Smooth muscle cell of the pulmonary artery (primary cell): ENCODE measurements at places on chromosomes 16 and 17. TPM values are rescaled to one million over a fixed set of nuclear protein-coding genes. Genes with fewer than 3 reads are reported as not detected.

Gene ABCA3
- total RNA-seq = 13.0 and 16.0 TPM in 2 replicates

Gene TGFB1I1
- 41.6 and 75.6 TPM in 2 replicates for total RNA-seq

Gene NPIPB8
- total RNA-seq = 0.13 and 0.52 TPM in 2 replicates

Gene KCNH6
- not detected in 2 replicates for total RNA-seq

Gene CCL4
- total RNA-seq = not detected in 2 replicates

Gene ELMO3
- 0.26 and 0.76 TPM in 2 replicates for total RNA-seq

Gene ITGAD
- total RNA-seq = not detected in 2 replicates

Gene OR1A1
- not detected in 2 replicates for total RNA-seq

Gene SLC43A2
- total RNA-seq = 5.7 and 9.2 TPM in 2 replicates

Gene TPSAB1
- not detected in 2 replicates for total RNA-seq

Gene MYH3
- total RNA-seq = 0.91 and 1.3 TPM in 2 replicates

Gene ACSM5
- total RNA-seq = 0.13 TPM in 1 of 2 replicates, not detected in the other

Gene PMFBP1
- under 0.01 TPM in 1 of 2 replicates, not detected in the other for total RNA-seq

Gene CA4
- total RNA-seq = not detected in 2 replicates

Gene TAF1C
- 14.3 and 18.5 TPM in 2 replicates for total RNA-seq

Gene ZSCAN32
- 10.8 and 10.9 TPM in 2 replicates for total RNA-seq

Gene KRTAP1-5
- 0.72 and 1.6 TPM in 2 replicates for total RNA-seq

Gene ZNF764
- total RNA-seq = 4.8 and 5.1 TPM in 2 replicates

Gene MAZ
- total RNA-seq = 166 and 199 TPM in 2 replicates

Gene PPP1R9B
- total RNA-seq = 38.4 and 47.5 TPM in 2 replicates

Gene NPIPA2
- 0.69 and 0.98 TPM in 2 replicates for total RNA-seq

Gene KRT12
- not detected in 2 replicates for total RNA-seq

Gene UMOD
- total RNA-seq = not detected in 2 replicates

Gene ZFPM1
- 2.0 and 2.8 TPM in 2 replicates for total RNA-seq

Gene EVI2A
- 1.4 and 2.5 TPM in 2 replicates for total RNA-seq
